Activated T-cell treated with anti-CD3 and anti-CD28 coated beads for 1 hour (primary cell): ENCODE measurements at places on chromosomes 13 and 19.
A peak's percentile ranks its signal among the peaks of the same experiment; 100 is the strongest.

DNA sequence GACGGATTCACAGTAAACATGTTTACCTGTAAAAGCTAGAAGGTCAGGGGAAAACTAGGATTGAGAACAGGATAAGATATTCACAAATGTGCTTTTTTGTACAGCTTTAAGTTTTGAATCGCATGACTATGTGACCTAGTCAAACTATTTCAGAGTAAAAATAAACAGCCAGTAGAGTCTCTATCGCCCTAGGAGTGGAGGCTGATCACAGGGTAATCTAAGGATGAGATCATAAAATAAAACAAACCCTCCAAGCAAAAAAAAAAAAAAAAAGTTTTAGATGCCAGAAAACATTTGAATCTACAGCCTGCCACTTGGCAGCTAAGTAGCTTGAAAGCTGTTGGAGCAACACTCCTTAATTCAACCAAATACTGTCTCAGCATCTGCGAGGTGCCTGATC is 26.8 kb downstream of the ZNF350 start:
- no peak for DNase-seq

DNA sequence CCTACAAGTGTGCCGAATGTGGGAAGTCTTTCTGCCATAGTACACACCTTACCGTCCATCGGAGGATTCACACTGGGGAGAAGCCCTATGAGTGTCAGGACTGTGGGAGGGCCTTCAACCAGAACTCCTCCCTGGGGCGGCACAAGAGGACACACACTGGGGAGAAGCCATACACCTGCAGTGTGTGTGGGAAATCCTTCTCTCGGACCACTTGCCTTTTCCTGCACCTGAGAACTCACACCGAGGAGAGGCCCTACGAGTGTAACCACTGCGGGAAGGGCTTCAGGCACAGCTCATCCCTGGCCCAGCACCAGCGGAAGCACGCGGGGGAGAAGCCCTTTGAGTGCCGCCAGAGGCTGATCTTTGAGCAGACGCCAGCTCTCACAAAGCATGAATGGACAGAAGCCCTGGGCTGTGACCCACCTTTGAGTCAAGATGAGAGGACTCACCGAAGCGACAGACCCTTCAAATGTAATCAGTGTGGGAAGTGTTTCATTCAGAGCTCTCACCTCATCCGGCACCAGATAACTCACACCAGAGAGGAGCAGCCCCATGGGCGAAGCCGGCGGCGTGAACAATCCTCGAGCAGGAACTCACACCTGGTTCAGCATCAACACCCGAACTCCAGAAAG is 10.3 kb upstream of the ERVK3-1 start:
- DNase-seq = no peak

GRCh38 chr13:76929851-76930374 is 18.4 kb upstream of the ACOD1 start:
- no peak for DNase-seq

- DNase-seq = no peak
Observed at GRCh38 chr19:40360708-40361241, 12.3 kb downstream of the PLD3 start.

DNA sequence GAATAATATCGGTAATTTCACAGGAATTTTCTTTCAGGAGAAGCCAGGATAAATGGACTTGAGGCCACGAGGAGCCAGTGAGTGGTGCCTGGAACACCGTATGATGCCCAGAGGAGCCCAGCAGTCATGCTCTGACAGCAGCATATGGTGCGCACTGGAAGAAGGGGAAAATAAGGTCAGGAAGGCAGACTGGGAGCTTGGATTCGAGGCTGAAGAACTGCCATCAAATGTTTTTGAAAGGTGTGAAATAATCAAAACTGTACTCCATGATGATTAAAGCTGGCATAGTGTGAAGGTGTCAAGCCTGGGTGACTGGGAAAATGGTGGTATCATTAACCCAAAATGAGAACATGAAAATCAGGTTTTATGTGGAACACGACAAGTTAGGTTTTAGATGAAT is 374.2 kb downstream of the DIAPH3 start:
- DNase-seq = no peak

GRCh38 chr13:22945321-22946226 is 235.2 kb upstream of the SGCG start:
- DNase-seq = no peak

DNA sequence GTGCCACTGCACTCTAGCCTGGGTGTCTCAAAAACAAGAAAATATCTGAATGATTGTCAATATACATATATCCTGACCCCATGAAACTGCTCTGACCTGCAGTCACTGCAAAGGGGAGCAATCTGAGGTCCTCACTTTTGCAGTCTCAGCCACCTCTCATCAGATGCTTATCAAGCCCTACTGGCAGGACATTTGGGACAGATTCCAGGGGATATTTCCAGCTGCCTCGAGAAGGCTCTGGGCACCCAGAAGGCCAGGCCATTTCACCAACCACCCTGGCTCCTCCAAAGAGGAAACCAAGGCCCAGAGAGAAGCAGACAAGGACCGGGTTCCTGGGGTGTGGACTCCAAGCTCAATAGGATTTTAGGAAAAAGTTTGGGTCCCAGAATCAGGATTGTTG is 2.3 kb downstream of the EML2 start:
- DNase-seq = no peak

- peak; percentile 49 for DNase-seq
Observed at GRCh38 chr19:41706741-41707501, 1.5 kb upstream of the CEACAM5 start.

GRCh38 chr13:52827839-52828238 is 20.6 kb downstream of the PCDH8 start:
- no peak for DNase-seq

DNA sequence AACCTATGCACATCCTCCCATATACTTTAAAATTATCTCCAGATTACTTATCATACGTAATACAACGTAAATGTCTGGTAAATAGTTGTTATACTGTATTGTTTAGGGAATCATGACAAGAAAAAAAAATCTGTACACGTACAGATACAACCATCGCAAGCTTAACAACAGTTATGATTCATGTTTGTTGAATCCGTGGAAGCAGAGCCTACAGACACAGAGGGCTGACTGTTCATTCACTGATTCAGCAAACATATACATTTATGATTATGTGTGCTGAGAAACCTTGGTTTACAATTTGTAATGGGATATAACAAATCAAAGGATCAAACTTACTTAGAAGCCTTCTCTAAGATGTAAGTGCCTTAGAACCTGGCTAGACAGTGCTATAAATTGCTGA is 1.5 kb downstream of the ZNF260 start:
- DNase-seq = no peak

- DNase-seq = no peak
Observed at GRCh38 chr13:75341028-75341427, 140.9 kb downstream of the TBC1D4 start.

DNA sequence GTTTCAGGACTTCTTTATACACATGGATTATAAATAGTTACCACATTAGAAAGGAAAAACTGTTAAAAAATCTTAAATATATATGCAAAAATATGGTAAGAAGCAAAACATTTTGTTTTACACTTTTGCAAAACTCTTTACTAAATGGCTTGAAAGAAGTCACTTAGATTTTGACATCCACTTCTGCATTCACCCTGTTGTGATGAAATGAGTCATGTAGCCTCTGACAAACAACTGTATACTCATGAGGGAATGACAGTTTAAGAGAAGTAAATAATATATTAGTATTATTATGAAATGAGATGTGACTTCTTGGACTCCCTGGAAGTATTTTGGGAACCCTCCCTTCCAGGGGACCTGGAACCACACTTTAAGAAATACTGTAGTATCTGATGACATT is 275.6 kb downstream of the DACH1 start:
- no peak for DNase-seq

- DNase-seq = no peak
Observed at GRCh38 chr19:57773488-57773887, 4.0 kb downstream of the ZNF586 start.

DNA sequence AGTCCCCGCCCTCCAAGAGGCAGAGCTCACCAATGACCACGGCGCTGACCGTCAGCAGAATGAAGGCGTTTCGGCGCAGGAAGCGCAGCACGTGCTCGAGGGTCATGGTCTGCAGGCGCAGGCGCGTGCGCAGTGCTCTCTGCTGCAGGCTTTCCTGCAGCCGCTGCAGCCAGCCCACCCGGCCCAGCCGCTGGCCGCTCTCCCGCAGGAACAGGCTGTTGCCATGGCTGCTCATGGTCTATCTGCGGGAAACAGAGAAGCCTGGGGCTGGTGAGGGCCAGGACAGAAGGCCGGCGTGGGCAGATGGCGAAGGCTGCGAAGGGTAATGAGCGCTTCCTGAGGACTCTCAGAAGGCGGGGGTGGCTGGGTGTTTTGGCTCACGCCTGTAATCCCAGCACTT is 7.0 kb downstream of the SLC1A6 start:
- no peak for DNase-seq

DNA sequence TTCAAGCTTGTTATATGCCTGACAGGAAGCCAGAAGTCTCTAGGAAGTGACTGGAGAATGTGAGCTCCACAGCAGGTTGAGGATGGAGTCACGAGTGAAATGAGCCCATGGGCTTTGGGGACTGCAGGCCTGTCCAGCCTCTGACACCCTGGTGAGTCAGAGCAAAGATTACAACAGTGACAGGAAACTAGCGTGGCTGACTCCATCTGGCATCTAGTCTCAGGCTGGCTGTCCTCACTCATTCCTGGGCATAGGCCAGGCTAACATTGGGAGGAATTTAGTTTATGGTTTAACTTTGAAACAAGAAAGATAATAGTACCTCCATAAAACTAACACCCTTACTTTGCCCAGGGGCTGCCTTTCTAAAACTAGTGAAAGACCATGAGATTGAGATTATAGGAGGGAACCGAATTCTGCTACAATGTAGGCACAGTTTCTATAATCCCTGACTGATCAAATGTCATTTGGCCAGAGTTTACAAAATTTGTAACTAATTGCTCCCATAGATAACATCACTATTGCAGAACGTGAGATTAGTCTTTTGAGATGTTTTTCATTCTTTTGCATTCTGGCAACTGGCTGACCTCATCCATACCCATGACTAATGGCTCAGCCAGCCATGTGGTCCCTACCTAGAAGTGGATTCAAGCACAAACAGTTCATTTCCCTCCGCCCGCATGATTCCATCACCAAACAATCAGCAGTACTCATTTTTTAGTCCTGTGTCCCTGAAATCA is 28.4 kb downstream of the PSG1 start:
- no peak for DNase-seq

GRCh38 chr13:39091586-39091985 is 53.3 kb downstream of the NHLRC3 start:
- DNase-seq = no peak

DNA sequence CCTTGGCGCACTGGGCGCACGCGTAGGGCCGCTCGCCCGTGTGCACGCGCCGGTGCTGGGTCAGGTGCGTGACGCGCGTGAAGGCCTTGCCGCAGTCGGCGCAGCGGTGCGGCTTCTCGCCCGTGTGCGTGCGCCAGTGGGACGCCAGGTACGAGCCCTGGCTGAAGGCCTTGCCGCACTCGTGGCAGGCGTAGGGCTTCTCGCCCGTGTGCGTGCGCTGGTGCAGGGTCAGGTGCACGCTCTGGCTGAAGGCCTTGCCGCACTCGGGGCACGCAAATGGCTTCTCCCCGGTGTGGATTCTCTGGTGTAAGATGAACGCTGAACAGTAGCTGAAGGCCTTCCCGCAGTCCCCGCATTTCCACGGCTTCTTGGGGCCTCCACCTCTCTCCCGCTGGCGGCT is 7.0 kb downstream of the ZNF835 start:
- DNase-seq = no peak

GRCh38 chr13:44011036-44011435 is 131.3 kb downstream of the LACC1 start:
- DNase-seq = no peak

- no peak for DNase-seq
Observed at GRCh38 chr19:13024951-13025697, 29.8 kb downstream of the NFIX start.

DNA sequence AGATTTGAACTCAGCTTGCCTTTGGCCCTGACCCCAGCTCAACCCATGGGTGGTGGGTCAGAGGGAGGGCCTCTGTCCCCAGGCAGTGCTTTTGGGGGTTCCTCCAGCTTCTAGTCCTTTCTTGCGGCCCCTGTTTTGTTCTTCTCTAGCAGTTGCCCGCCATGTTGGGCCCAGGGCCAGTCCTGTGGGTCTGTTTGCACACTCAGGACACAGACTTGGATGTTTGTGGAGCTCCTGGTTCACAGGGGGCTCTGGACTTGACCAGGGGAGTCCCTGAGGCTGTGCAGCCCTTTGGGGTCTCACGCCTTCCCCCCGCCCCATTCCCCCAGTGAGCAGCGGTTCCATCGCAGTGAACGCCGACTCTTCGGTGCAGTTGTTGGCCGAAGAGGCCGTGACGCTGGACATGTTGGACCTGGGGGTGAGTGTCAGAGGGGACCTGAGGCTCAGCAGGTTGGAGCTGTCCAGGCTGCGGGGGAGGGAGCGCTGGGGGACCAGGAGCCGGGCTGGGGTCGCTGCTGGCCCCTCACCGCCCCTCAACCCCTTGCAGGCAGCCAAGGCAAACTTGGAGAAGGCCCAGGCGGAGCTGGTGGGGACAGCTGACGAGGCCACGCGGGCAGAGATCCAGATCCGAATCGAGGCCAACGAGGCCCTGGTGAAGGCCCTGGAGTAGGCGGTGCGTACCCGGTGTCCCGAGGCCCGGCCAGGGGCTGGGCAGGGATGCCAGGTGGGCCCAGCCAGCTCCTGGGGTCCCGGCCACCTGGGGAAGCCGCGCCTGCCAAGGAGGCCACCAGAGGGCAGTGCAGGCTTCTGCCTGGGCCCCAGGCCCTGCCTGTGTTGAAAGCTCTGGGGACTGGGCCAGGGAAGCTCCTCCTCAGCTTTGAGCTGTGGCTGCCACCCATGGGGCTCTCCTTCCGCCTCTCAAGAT is 2.5 kb downstream of the ATP5F1D start:
- peak; percentile 86 for DNase-seq

- no peak for DNase-seq
Observed at GRCh38 chr19:42370626-42371175, 19.4 kb downstream of the CNFN start.

- peak; percentile 14 for DNase-seq
Observed at GRCh38 chr19:290372-291005, 714 bp downstream of the PLPP2 start.

- DNase-seq = no peak
Observed at GRCh38 chr19:711254-711653, 2.5 kb downstream of the PALM start.

DNA sequence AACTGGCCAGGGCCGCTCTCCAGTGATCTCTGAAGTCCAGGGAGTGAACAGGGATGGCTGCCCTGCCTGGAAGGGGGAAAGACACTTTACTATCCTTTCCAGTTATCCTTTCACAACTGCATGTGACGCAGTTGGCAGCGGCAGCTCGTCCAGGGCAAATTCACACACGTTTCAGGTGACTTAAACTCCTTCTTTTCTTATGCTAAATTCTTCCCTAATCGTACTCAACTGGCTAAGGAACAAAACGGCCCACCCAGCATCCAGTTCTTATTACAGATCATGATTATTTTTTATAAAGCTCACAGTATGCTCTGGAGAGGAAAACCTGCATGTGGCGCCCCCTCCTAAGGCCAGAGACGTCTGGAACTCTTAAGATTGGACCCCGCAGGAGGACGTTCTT is 767.1 kb downstream of the UQCRFS1 start:
- no peak for DNase-seq
